ENCODE measurements at places on chromosomes 6 and 20.

- peaks cover 76% of the 10 kb centered on the region for H3K4me1 ChIP-seq
- no peaks in the 10 kb centered on the region for H3K27me3 ChIP-seq
- no peak for DNase-seq
- H3K27ac ChIP-seq, result peak overlapping the region; percentile 13
- peak overlapping the region; percentile 99 for H3K4me3 ChIP-seq
- no peaks in the 10 kb centered on the region for H3K36me3 ChIP-seq
Measured at GRCh38 chr6:87697581-87698546, 4.2 kb downstream of the AKIRIN2 start.

DNA sequence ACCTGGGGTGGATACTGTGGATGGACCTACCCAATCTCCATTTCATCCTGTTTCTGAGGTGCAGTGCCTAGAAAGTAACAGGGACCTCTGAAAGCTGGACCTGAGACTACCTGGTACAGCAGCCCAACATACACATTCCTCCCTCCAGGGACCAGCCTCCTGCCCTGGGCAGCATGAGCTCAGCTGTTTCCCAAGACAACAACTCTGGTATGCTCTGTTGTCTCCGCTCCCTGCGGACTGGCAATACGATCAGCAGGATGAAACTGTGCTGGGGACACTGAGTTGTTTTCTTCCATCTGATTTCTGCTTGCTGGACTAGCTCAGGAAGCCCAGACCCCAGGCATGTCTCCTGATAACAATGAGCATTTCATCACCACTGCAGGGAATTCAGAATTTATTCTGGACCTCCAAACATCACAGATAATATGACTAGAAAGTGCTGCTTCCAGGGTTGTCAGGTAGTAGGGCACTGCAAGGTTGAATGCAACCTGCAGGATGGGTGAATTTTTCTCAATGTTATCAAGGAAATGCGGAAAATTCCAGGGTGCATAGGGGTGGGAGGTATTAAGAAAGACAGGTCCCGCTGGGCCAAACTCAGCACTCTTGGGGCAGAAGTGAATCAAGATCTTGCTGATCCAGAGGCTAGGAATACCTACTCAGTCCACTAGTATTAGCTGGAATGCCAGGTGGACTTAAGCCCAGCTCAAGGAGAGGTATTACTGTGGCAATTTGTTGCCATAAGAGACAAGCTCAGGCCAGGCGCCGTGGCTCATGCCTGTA is 38.9 kb upstream of the SLC4A11 start:
- H3K4me1 ChIP-seq, result no peaks in the 10 kb centered on the region
- DNase-seq, result no peak
- no peak overlapping the region for H3K4me3 ChIP-seq
- no peaks in the 10 kb centered on the region for H3K36me3 ChIP-seq

- no peak for DNase-seq
- H3K27ac ChIP-seq, result no peak overlapping the region
- H3K4me1 ChIP-seq, result no peaks in the 10 kb centered on the region
- no peak overlapping the region for H3K4me3 ChIP-seq
- H3K27me3 ChIP-seq, result no peaks in the 10 kb centered on the region
Measured at GRCh38 chr20:20414640-20415220, 46.8 kb downstream of the INSM1 start.

DNA sequence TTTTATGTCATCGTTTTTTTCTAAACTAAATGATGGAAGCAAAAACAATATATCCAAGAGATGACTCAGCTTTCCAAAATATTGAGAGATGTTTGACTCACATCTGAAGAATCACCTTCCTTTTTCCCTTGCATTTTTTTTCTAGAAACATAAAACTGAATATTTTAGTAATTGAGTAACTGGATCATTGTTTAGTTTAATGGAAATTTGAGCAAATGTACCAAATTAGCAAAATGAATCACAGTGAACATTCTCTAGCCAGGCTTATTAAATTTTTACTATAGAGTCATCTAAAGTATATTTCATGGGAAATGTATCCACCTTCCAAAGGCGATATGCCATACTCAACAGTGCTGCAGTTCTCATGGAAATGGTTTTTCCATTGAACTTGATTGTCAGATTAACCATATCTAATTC is 145.5 kb downstream of the TENT5A start:
- no peaks in the 10 kb centered on the region for H3K4me1 ChIP-seq
- no peak overlapping the region for H3K27ac ChIP-seq
- no peak overlapping the region for H3K4me3 ChIP-seq

DNA sequence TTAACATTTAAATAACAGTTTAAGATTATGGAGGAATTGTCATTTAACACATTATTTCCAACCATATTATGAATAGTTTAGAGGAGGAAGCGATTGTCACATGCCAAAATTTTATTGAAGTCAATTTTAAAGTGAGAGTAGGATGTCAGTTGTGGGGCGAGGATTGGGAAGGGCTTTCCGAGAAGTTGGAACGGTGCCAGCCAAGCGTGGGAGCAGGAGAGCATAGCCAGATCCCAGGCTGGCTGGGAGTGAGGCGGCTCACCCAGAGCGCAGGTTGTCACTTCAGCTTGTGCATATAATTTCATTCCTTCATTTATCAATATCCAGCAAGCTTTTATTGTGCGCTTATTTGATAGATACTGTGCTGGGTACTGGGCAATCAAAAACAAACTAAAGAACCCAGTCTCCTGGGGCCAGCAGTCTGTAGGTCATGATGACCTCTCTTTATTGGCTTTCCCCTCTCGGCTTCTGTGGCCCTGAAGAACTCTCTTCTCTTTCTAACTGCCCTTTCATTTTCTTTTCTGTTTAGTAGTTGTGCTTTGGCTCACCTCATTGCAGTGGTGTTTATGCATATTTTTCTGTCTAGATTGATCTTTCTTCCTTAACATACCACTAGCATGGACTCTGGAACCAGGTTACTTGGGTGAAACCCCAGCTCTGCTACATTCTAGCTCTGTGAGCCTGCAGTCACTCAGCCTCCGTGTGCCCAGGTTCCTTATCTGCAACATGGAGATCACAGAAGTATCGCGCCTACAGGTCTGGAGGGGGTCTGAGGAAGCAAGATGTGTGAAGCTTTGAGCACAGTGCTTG is 6.4 kb downstream of the CEP43 start:
- H3K27me3 ChIP-seq, result no peaks in the 10 kb centered on the region
- no peak overlapping the region for H3K4me3 ChIP-seq
- H3K4me1 ChIP-seq, result peaks cover 24% of the 10 kb centered on the region
- peak overlapping the region; percentile 39 for H3K27ac ChIP-seq

GRCh38 chr20:20690676-20691476 is 21.6 kb downstream of the RALGAPA2 start:
- peaks cover 6% of the 10 kb centered on the region for H3K4me1 ChIP-seq
- H3K36me3 ChIP-seq, result no peaks in the 10 kb centered on the region
- H3K27me3 ChIP-seq, result no peaks in the 10 kb centered on the region
- H3K4me3 ChIP-seq, result no peak overlapping the region
- no peak overlapping the region for H3K27ac ChIP-seq

DNA sequence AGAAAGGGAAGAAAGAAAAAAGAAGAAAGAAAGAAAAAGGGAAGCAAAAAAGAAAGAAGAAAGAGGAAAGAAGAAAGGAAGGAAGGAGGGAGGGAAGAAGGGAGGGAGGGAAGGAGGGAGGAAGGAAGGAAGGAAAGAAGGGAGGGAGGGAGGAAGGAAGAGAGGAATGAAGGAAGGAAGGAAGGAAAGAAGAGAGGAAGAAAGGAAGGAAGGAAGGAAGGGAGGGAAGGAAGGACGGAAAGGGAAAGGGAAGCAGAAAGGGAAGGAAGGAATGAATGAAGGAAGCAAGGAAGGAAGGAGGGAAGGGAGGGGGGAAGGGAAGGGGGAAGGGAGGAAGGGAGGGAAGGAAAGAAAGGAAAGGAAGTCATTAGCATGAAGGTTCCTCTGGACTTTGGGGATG is 452.9 kb downstream of the TFAP2B start:
- no peak for DNase-seq
- H3K27ac ChIP-seq, result no peak overlapping the region
- H3K36me3 ChIP-seq, result no peaks in the 10 kb centered on the region

GRCh38 chr6:87066449-87067333 is 28.2 kb downstream of the CGA start:
- no peak overlapping the region for H3K27ac ChIP-seq
- no peak for DNase-seq
- no peaks in the 10 kb centered on the region for H3K4me1 ChIP-seq

GRCh38 chr6:7421066-7421465 is 31.5 kb downstream of the RIOK1 start:
- no peaks in the 10 kb centered on the region for H3K4me1 ChIP-seq
- no peak overlapping the region for H3K4me3 ChIP-seq
- H3K36me3 ChIP-seq, result no peaks in the 10 kb centered on the region
- no peak for DNase-seq

GRCh38 chr6:68738039-68738438 is 103.0 kb downstream of the ADGRB3 start:
- DNase-seq, result no peak
- no peaks in the 10 kb centered on the region for H3K27me3 ChIP-seq
- H3K36me3 ChIP-seq, result no peaks in the 10 kb centered on the region
- no peak overlapping the region for H3K27ac ChIP-seq
- H3K4me3 ChIP-seq, result no peak overlapping the region
- no peaks in the 10 kb centered on the region for H3K4me1 ChIP-seq

GRCh38 chr6:10141746-10142443 is 273.0 kb downstream of the TFAP2A start:
- no peaks in the 10 kb centered on the region for H3K27me3 ChIP-seq
- H3K36me3 ChIP-seq, result no peaks in the 10 kb centered on the region
- H3K4me3 ChIP-seq, result no peak overlapping the region
- no peak for DNase-seq
- no peaks in the 10 kb centered on the region for H3K4me1 ChIP-seq

GRCh38 chr6:4256969-4257368 is 121.6 kb upstream of the ECI2 start:
- H3K4me1 ChIP-seq, result peaks cover 17% of the 10 kb centered on the region
- no peak overlapping the region for H3K27ac ChIP-seq
- no peak overlapping the region for H3K4me3 ChIP-seq
- H3K27me3 ChIP-seq, result no peaks in the 10 kb centered on the region
- H3K36me3 ChIP-seq, result no peaks in the 10 kb centered on the region
- DNase-seq, result no peak

- H3K4me1 ChIP-seq, result peaks cover 33% of the 10 kb centered on the region
- H3K27ac ChIP-seq, result peak overlapping the region; percentile 85
- H3K36me3 ChIP-seq, result no peaks in the 10 kb centered on the region
Measured at GRCh38 chr20:18138266-18138582, 561 bp downstream of the KAT14 start.

- H3K27me3 ChIP-seq, result no peaks in the 10 kb centered on the region
- no peak overlapping the region for H3K27ac ChIP-seq
- no peak for DNase-seq
- no peaks in the 10 kb centered on the region for H3K36me3 ChIP-seq
- H3K4me1 ChIP-seq, result no peaks in the 10 kb centered on the region
Measured at GRCh38 chr6:155894758-155895157, 439.1 kb upstream of the NOX3 start.

DNA sequence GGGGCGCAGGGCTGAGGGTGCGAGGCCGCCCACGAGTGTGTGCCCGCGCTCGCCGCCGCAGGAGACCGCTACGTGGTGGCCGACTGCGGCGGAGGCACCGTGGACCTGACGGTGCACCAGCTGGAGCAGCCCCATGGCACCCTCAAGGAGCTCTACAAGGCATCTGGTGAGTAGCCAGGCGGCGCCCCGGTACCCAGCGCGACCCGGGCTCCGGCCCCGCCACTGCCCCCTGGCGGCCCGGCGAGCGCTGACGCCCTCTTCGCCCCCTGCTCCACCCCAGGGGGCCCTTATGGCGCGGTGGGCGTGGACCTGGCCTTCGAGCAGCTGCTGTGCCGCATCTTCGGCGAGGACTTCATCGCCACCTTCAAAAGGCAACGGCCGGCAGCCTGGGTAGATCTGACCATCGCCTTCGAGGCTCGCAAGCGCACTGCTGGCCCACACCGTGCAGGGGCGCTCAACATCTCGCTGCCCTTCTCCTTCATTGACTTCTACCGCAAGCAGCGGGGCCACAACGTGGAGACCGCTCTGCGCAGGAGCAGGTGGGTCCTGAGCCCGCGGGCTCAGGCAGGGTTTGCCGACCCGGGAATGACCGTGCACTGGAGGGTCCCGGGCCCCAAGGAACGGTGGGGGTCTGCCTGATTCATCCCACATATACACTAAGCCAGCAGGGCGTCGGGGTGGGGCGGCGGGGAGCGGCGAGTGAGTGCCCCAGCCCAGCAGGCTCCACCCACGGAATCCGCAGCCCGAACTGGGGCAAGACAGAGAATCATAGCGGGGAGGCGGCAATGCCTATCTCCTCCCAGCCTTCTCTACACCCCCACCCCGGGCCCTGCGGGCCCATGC is 17.4 kb downstream of the HSPA12B start:
- no peak overlapping the region for H3K4me3 ChIP-seq
- H3K4me1 ChIP-seq, result peaks cover 4% of the 10 kb centered on the region
- H3K27ac ChIP-seq, result no peak overlapping the region
- H3K36me3 ChIP-seq, result no peaks in the 10 kb centered on the region
- H3K27me3 ChIP-seq, result no peaks in the 10 kb centered on the region

GRCh38 chr20:57391439-57392301 is 474 bp downstream of the RBM38 start:
- peak overlapping the region; percentile 61 for H3K4me3 ChIP-seq
- H3K27me3 ChIP-seq, result no peaks in the 10 kb centered on the region
- H3K36me3 ChIP-seq, result no peaks in the 10 kb centered on the region
- DNase-seq, result no peak
- peak overlapping the region; percentile 68 for H3K27ac ChIP-seq

GRCh38 chr6:97422171-97422570 is 139.2 kb upstream of the MMS22L start:
- no peak overlapping the region for H3K4me3 ChIP-seq
- no peaks in the 10 kb centered on the region for H3K4me1 ChIP-seq
- H3K27ac ChIP-seq, result no peak overlapping the region
- no peaks in the 10 kb centered on the region for H3K36me3 ChIP-seq
- no peaks in the 10 kb centered on the region for H3K27me3 ChIP-seq

GRCh38 chr20:3405696-3406358 is 1.6 kb downstream of the DNAAF9 start:
- no peaks in the 10 kb centered on the region for H3K36me3 ChIP-seq
- H3K4me1 ChIP-seq, result peaks cover 51% of the 10 kb centered on the region
- H3K4me3 ChIP-seq, result peak overlapping the region; percentile 93

GRCh38 chr6:47034421-47034820 is 7.7 kb downstream of the ADGRF1 start:
- peaks cover 16% of the 10 kb centered on the region for H3K4me1 ChIP-seq
- H3K27me3 ChIP-seq, result no peaks in the 10 kb centered on the region
- DNase-seq, result no peak
- no peaks in the 10 kb centered on the region for H3K36me3 ChIP-seq
- H3K4me3 ChIP-seq, result no peak overlapping the region
- H3K27ac ChIP-seq, result no peak overlapping the region

DNA sequence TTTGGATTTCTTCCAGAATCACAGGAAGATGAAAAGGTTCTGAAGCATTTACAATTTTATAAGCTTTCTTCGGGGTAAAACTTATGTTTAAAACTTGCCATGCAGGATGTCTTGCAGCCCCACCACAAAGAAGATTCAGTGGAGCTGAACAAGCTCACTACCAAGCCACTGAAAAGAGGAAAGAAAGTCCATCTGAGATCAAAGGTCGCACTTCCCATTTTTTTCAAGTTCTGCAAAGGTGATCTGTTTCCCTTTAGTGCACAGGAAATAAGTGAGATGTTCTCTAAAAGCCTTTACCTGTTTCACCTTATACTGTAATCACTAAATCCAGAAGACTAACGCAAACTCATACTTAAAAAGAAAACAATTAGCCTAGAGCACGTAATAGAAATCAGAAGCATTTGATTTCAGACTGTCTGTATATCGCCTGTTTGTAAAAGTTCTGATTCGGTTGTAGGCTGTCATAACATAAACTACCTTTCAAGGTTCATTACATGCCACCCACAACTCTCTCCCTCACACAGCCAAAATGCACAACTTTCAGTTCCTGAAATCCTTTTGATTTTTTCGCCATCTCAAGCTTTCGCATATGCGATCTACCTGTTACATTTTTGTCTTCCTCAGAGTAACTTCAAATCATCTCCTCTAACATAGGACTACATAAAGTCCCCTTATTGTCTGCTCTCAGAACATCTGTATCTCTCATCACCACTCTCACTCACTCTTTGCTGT is 1.8 kb downstream of the ECHDC1 start:
- peaks cover 53% of the 10 kb centered on the region for H3K4me1 ChIP-seq
- H3K27ac ChIP-seq, result peak overlapping the region; percentile 83
- peak overlapping the region; percentile 59 for H3K4me3 ChIP-seq
- no peak for DNase-seq

Data from vagina (tissue), 2 donors.